CD4-positive, alpha-beta T cell treated with Interleukin-21 for 1 hour (primary cell): ENCODE measurements at places on chromosomes 1 and 21.

GRCh38 chr1:69246109-69246508, 321.6 kb upstream of the LRRC7 start:
- DNase-seq: no peak

DNA sequence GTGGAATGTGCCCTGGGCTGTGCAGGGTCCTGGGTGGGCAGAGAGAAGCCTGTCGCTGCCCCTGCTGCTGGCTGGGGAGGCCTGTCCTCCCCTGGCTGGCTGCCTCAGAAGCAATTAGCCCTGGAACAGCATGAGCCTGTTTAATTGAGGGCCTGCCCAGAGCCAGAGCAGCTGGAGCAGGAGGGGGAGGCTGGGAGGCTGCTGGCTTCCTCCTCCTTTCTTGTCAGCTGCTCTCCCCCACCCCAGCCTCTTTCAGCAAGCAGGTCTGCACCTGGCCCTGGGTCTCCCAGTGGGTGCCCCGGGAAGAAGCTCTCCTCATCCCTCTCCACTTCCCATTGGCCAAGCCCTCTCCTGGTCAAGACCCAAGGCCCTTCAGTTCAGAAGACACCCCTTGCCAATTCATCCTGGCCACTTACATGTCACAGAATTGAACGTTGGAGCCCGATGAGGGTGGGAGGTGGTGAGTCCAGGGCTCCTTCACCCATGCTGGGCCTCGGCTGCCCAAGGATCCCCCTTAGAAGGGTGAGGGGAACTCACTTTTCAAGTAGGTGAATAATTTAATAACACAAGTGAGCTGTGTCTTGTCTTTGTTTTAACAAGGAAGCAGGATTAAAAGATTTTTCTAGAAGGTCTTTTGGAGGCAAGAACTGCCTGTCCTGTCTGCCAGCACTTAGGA, 13.2 kb downstream of the AMPD2 start:
- DNase-seq: no peak

DNA sequence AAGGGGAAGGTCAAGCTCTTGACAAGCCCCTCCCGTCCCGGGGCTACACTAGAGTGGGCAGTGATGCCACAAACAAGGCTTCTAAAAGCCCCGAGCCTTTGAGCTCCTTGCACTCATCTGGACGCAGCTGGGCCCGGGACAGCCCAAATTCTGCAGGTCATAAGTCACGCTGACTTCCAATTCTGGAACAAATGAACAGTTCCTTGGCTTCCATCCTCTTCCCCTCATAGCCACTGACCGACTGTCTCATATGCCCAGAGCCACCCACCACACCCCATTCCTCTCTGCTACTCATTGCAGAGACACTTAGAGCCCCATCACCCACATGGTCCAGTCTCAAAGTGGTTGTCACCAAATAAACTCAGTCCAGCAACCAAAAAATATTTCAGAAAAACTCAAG, 32.8 kb upstream of the PRELP start:
- no peak for DNase-seq

DNA sequence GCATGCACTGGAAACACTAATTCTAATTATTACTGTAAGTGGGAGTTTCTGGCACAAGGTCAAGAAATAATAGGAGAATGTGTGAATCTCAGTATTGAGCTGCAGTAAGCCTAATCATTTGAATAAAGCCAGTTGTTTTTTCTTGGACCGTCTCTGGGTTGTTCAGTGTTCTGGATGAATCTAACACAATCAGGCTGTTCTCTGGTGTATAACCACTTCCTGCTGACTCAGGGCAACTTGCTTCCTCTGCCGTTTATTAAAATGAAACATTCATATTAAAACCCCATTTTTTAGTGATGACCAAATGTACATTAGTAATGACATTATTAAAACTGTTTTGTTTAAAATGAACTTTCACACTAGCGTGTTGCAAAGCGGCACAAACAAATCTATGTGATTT, 273.1 kb upstream of the SNX7 start:
- peak; percentile 59 for DNase-seq

- no peak for DNase-seq
Measured at GRCh38 chr1:211635597-211636205, 39.7 kb downstream of the NEK2 start.

DNA sequence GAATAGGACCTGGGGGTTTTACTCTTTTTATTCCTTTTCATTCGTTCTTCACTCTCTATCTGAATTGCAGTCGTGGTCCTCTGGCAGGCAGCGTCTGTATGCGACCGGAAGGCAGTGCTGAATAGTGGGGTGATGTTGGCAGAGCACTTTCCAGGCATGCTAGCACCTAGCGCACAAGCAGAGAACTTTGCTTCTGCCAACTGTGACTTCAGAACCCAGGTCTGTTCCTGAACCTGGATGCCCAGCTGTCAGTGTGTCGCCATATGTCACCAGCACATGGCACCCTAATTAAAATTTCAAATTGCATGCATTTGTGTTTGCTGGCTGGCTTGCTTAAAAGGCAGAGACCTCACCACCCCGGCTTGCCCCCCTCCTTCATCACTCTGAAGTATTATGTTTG, 116.2 kb downstream of the NFIA start:
- DNase-seq: no peak

DNA sequence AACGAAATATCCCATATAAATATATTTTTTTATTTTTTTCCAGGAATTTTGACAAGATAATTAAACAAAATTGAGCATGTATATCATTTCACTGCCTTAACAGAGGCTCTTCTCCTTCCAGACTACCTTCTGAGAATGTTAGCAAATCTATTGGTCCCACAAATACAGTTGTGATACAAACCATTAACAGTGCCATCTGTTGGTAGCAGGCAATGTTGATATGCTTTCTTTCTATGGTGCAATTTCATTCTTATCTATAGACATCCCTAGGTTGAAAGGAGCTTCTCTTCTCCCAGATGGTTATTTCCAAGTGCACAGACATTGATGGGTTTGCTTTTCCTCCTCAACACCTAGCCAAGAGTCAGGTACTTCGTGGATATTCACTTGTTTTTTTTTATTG, 303.6 kb downstream of the USH2A start:
- no peak for DNase-seq

GRCh38 chr1:205535096-205535495, 30.6 kb downstream of the CDK18 start:
- no peak for DNase-seq

DNA sequence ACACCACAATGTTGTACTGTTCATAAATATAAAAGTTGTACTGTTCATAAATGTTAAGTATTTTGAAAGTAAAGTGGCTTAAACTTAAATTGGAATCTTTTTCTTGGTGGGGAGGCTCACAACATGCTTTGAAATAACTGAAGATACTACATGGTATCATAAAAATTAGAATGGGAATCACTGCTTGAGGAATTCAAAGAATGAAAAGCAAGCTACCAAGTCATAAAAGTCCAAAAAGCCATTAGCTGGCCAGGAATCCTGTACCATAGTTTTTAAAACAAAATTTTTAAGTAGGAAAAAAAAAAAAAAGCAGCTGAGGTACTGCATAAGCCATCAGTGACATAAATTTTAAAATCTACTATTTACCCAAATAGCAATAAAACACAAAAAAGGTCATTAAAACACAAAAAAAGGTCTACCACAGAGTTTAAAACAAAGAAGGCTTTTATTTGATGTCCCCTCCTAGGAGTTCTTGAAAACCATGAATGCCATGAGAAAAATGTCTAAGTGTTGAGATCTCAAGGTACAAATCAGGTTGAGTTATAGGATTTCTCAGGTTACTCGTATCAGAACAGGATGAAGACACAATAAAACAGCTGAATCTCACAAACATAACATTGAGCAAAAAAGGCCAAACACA, 8.6 kb downstream of the ZZZ3 start:
- DNase-seq: no peak

GRCh38 chr1:61931587-61932279, 189.5 kb downstream of the PATJ start:
- no peak for DNase-seq

- no peak for DNase-seq
Measured at GRCh38 chr1:107162745-107163144, 21.9 kb downstream of the NTNG1 start.

GRCh38 chr1:59580257-59580656, 234.5 kb upstream of the HOOK1 start:
- no peak for DNase-seq

- peak; percentile 78 for DNase-seq
Measured at GRCh38 chr1:39683591-39684312, 7.5 kb downstream of the HPCAL4 start.

DNA sequence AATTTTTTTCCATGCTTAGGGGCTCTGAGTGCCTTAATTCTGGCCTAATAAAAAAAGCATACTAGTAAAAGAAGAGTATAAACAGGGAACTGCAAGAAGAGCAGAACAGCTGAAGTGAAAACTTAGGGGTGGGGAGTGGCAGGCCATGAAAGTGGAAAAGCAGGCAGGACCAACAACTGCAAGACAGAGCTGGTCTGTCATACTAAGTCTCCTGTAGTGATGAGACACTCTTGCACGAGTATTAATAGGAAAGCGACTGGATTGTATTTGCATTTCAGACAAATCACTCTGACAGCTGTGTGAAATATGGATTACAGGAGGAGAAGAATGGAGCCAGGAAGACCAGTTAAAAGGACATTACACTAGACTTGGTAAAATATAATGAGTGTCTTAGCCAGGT, 449.9 kb downstream of the NUF2 start:
- no peak for DNase-seq

DNA sequence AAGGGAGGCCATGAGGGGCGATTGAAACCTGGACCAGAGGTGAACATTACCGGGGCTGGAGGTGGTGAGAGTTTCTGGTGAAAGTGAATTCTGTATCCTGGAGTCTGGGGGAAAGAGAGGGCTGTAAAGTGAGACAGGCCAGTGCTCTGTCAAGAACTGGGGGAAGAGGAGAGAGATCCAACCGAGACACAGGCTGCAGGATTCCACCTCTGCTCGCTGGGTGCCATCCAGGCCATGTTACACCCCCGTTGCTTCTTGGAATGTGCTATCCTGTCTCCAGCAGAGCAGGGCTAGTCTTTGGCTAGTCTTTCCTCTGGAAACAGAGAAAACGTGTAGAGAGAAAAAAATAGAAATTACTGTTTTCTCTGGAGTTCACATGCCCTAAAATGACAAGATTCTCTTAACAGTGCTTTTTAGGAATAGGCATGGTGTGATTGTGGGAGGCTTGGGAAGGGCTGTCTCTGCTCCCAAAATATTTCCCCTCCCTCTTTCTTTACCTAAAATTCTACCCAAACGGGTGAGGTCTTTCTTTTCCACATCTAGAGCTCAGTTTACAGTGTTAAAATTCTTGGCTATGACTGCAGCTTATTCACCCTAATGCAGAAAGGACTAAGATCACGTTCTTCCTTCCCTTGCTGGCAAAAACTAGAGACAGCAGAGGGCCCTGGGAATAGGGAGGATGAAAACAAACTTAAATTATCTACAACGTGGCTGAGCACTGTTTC, 16.5 kb upstream of the OVAAL start:
- no peak for DNase-seq

DNA sequence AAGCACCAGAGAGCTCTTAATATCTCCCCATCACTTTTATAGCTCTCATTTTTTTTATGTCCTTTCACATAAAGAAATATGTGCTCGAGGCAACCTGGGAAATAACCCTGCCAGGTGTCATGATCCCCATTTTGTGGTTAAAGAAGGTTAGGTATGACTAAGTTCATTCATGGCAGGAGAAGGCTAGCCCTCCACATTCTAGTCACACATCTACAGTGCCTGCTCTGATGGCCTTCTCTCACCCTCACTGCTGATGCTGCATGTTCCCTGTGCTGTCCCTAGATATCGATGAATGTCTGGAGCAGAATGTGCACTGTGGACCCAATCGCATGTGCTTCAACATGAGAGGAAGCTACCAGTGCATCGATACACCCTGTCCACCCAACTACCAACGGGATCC, 187.5 kb downstream of the TPR start:
- no peak for DNase-seq

GRCh38 chr1:243483071-243483771, 227.4 kb downstream of the SDCCAG8 start:
- DNase-seq: no peak

GRCh38 chr1:221887758-221888157, 145.9 kb upstream of the DUSP10 start:
- DNase-seq: no peak

DNA sequence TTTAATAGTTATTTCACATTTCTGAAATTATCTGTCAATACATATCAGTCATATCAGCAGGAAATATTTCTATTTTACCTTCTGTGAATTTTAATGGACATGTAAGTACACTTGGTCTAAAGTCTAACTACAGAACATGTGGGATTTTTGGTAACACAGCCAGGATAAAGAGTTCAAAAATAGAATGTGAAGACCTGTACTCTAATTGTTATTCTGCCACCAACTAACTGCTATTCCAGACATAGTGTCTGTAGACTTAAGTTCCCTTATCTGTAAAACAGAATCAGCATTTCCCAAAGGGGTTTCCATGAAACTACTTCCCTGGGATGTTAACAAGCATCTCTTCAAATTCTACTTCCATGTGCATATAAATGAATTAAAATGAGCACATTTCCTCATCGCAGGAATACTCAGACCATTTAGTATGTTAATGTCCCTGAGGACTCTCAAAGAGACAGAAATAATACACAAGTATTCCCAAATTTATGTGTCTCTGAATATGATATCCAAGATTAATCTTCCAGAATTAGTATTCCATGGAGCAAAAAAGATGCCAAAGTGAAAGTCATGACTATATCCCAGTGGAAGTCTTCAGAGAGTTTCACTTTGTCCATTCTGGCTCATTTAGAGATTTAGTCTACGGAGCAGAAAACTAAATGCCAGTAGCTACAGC, 325.6 kb downstream of the NEGR1 start:
- no peak for DNase-seq

- DNase-seq: no peak
Measured at GRCh38 chr1:51285055-51285454, 45.3 kb downstream of the TTC39A start.

DNA sequence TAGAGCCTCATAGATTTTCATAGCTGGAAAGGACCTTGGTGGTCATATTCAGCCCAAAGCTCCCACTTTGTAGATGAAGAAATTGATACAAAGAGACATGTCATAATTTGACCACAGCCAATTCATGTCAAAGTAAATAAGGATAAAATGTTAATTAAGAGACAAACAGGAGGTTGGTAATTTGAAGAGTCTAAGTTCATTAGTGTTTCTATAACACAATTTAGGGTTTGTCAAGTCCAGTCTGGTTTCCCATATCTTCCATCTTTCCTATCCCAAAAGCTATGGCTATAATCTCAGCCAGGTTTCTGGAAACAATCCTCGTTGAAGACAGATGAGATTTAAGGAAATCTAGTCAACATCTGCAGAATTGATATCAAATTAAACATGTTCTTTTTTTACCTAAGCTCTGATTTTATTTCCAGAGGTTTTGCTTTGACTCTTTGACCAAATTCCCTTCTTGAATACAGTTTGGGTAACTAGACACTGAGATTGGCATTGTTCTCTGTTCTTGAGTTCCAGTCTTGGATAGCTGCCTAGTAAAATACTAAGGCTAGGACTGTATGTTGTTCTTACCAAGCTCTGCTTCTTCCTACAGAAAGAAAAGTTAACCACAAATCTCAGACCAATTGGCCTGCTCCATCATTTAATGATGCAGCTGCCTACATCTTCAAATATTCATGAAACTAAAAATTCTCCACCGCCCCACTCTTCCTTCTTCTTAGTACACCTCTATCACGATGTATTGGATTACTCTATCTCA, 62.0 kb downstream of the SLC44A5 start:
- no peak for DNase-seq
